ENCODE measurements at places on chromosomes 4 and X.

GRCh38 chr4:168498251-168498650, 1.4 kb downstream of the PALLD start:
- DNase-seq: no peak

- no peak for DNase-seq
These were observed 230.7 kb downstream of the NR3C2 start for GRCh38 chr4:148211533-148211932.

- DNase-seq: no peak
These were observed 156.8 kb downstream of the AR start for GRCh38 chrX:67700602-67701001.

DNA sequence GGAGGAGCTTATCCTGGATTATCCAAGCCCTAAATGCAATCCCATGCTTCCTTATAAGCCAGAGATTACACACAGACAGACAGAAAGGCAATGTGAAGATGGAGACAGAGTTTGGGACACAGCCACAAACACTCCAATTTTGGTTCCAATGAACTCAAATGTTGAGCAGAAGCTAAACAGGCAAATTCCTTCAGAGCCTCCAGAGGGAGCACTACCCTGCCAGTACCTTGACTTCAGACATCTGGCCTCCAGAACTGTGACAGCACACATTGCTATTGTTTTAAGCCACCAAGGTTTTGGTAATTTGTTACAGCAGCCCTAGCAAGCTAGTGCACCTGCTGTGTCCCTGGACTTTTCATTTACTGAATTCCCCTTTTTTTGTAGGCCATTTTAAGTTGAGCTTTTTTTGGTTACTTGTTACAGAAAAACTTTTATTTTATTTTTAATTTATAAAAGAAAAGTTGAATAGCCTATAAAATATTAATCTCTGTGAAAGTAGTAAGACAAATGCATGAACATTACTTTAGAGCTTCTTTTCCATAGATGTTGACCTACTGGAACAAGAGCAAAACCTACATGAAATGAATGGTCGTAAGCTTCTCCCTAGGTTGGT, 33.4 kb upstream of the SRD5A3 start:
- DNase-seq: peak; percentile 29

DNA sequence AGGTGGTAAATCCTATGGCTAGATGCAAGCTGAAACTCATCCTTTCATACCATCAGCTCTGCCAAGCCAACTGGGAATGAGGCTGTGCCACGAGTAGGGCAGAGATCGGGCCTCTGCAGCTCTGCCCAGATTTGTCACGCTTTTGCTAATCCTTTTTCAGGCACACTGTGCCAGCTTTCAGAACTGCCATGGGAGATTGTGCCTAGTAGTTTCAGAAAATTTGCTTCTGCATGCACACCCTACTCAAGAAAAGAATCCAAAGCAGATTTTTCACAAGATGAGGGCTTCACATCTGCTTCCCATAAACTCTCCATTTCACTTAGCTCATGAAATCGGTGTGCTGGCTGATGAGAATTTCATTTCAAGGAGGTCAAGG, 3.3 kb upstream of the ADH7 start:
- no peak for DNase-seq

Data from CD4-positive, alpha-beta T cell treated with Interleukin-1 beta for 1 hour (primary cell).